ENCODE measurements at places on chromosomes 2 and 18.

DNA sequence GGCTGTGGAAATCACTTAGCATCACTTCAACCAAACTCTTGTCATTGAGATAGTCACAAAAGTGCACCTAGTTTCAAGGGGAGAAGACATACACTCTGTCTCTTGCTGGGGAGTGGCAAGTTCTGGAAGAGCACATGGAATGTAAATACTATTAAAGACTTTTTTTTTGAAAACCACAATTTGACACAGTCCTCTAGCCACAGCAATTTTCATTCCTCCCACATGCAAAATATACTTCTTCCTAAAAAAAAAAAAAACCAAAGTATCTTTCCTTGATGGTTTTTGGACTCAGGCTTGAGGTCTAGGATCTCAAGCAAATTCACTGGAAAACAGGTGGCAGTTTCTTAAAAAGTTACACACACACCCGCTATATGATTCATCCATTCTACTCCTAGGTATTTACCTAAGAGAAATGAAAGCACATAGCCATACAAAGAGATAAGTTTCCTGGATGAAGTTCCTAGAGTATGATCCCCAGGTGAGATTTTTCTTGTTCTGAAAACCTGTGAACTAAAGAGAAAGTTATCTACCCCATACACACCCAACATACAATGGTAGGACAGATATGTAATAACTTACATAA lies 295.8 kb downstream of the SP3 start:
- DNase-seq, result no peak

- no peak for DNase-seq
These were observed 136.1 kb downstream of the PTGR3 start for GRCh38 chr18:75072672-75073371.

GRCh38 chr2:6418291-6418690 lies 447.4 kb downstream of the CMPK2 start:
- DNase-seq, result no peak

GRCh38 chr2:4903656-4904348 lies 788.4 kb upstream of the SOX11 start:
- no peak for DNase-seq

DNA sequence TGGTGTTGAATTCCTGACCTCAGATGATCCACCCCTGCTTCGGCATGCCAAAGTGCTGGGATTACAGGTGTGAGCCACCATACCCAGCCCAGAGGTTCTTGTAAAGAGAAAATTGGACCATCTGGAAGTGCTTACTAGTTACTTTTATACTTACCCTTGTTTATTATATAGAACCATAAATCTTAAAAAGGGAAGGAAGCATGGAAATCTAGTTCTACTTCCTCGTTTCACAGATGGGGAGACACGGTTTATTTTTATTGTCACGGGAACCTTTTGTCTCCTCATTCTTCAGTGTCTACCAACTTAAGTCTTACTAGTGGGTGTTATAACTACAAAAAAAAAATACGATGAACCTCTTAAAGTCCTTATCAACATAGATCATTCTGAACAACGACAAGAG lies 45.8 kb upstream of the PDK1 start:
- DNase-seq, result no peak

DNA sequence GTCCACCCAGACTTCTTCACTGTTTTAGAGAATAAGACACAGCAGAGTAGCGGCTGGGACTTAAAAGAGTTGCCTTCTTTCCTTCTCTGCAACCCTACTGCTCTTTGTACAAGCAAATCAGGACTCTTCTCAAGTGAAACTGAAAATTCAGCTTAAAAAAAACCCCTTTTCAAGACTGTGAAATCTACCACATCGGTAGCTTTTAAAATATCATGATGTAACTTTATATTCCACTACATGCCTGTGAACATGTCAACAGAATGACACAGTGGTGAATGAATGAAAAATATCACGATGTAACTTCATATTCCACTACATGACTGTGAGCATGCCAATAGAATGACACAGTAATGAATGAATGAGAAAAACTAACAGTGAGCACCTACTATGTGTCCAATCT lies 53.4 kb downstream of the TCF4 start:
- no peak for DNase-seq
